ENCODE measurements at places on chromosomes 11 and 22.

GRCh38 chr11:134794192-134794591 lies 382.1 kb upstream of the B3GAT1 start:
- DNase-seq = no peak

DNA sequence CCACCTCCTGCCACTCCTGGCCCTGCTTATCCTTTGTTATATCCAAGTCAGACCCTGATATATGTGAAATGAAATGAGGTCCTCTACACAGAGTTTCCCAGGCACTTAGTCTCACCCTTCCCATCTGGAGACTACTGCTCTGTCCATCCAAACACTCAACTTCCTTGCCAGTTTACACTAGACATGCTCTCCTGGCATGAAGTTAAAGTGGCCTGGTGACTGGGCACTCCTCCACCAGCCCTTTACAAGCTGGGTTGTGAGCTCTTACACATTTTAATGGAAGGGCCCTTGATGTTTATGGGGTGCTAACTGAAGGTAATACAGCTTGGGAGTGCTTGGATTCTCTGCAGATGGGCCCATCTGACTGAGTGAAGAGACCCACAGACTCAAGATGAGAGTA lies 216.1 kb upstream of the NARS2 start:
- no peak for DNase-seq

- DNase-seq = peak; percentile 42
These were observed 8.8 kb upstream of the PLA2G3 start for GRCh38 chr22:31148953-31149627.

DNA sequence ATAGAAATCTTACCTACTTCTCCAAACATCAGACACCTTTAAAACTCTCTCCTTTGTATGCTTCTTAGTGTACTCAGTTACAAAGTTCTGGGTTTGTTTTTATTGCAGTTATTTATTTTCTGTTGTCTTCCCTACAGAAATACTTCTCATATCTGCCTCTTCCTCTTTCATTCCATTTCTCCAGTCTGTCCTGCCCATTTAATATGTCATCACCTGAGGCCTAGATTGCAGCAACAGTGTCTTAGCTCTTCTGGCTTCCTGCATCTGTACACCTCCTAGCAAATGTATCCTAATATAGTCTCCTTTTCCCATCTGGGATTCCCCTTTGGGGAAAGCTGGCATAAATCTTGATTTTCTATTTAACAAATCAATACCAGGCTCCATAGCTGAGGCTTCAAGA lies 34.9 kb upstream of the PCF11 start:
- DNase-seq = no peak

- DNase-seq = no peak
These were observed at the start of gene UPB1 for GRCh38 chr22:24494528-24495364. UPB1 (plus strand) TSS chr22:24495332; CDS start chr22:24495404, 72 bp downstream.

GRCh38 chr11:13463779-13464290 lies 813 bp upstream of the BTBD10 start:
- no peak for DNase-seq

DNA sequence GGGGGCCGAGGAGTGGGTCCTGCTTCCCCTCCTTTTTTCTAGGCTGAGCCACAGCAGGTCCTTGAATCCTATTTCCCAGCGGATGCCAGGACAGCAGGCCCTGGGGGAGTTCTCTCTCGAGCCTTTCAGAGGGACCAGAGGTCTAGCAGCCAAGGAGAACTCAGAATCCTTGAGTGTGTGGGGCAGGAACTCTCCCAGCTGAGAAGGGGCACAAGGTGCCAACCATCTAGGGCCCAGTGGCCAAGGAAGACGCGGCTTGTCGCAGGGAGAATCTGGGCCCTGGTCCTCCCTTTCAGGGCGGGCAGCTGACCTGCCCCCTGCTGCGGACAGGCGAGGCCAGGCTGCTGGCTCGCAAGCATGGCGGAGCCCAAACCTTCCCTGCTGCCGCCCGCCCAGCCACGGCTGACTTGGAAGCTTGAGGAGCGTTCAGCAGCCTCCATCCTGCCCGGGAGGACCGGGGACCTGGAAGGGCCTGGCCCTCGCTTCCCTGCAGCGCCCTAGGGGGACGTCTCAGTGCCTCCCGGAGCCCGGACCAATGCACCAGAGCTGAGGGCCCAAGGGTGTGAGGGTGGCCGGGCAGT lies 972 bp upstream of the TSSC4 start:
- DNase-seq = no peak

- DNase-seq = no peak
These were observed 9.5 kb downstream of the VPS37C start for GRCh38 chr11:61151545-61152252.

GRCh38 chr22:33081686-33082590 lies 23.8 kb upstream of the SYN3 start:
- no peak for DNase-seq

DNA sequence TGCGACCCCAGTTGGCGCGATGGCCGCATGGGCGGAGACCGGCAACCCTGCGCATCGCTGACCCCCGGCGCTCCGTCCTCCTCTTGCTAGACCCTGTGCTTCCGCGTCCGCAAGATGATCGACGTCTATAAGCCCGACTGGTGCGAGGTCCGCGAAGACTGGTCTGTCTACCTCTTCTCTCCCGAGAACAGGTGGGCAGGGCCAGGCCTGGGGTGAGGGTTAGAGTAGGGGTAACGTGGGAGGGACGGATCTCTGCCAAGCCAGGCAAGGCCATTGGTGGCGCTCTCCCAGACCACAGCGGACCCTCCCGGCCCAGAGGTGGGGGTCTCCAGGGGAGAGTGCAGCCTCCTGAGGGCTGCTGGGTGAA lies 92.1 kb downstream of the CACNA1I start:
- DNase-seq = no peak

- no peak for DNase-seq
These were observed 147.0 kb downstream of the CRYBB2 start for GRCh38 chr22:25366408-25366807.

DNA sequence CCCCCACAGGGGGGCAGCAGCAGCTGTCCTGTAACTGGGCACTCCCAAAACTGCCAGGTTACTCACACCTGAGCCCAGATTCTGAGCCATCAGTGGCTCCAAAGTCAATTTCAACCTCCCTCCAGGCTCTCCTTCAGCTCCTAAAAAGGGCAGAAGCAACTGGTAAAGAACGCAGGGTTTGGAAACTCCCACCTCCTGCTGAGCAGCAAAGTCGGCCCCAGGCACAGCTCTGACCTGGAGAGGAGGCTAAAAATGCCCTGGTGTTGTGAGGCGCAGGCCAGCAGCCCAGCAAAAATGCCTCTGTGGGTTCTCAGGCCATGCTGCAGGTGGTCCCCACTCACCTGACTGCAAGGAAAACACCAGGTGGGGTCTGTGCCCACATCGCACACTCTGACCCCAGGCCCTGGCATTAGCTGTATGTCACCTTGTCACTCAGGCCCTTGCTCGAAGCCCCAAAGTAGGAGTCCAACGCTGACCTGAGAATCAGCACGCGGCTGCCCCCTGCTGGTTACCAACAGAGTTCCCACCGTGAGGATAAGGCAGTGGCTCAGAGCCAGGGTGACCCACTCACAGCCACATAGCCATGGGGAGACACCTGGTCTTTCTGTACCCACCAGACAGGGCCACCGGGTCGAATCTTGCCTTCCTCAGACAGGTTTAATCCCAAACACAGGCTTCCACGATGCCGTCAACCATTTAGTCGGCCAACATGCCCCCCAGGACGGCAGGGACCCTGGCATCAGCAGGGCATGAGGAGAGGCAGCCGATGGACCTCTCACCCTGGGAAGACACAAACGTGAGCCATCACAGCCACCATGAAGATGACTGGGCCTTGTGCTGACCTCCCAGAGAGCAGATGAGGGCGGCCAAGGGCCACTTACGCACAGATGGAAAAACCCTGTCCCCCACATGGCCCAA lies 11.1 kb downstream of the POLR3H start:
- peak; percentile 73 for DNase-seq

DNA sequence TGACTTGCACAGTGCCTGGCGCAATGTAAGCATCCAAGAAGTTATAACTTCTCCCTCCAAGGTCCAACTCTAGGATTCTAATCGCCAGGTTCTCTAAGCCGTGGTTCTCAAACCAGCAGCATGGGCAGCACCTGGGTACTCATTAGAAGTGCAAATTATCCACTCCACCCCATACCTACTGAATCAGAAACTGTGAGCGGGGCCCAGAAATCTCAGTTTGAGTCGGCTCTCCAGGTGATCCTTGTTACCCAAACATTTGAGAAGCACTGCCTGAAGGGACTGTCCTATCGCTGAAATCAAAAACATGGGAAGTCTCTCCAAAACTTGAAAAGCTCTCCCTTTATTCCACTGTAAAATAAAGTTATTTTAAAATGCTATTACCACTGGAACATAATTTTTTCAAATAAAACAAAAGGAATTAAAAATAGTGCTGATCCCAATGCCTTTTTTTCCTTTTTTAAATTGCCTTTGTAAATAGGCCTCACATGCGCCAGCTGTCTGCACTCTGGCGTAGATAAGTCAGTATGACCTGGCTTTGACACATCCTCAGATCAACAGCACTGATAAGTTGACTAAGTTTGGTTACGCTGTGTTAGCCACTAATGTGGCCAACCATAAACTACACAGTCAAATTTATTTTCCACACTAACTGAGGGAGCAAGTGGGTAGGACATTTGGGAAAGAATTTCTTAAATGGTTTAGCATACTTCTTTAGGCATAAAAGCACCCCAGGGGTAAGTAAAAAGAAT lies 8.4 kb upstream of the CTR9 start:
- peak; percentile 46 for DNase-seq

DNA sequence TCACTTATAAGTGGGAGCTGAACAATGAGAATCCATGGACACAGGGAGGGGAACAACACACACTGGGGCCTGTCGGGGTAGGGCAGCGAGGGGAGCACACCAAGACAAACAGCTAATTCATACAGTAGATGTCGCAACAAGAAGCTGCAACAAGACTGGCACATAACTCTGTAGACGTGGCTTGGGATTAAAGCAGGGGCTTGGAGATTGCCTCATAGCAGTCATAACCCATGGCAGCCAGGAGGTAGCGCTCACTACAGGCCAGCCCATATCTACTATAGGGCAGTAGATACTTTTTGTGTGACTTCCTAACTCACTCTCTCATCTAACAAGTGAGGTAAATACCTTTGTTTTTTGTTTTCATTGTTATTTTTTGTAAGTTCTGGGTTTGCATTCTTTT lies 1.7 kb upstream of the OR9G4 start:
- no peak for DNase-seq

- no peak for DNase-seq
These were observed 188.3 kb upstream of the BLID start for GRCh38 chr11:122304306-122304705.

- no peak for DNase-seq
These were observed 3.7 kb downstream of the CST6 start for GRCh38 chr11:66015454-66015881.

GRCh38 chr22:39940757-39941305 lies 19.4 kb upstream of the TMA7B start:
- peak; percentile 69 for DNase-seq

GRCh38 chr11:21975242-21975641 lies 217.6 kb upstream of the ANO5 start:
- no peak for DNase-seq

GRCh38 chr11:116193321-116194131 lies 579.3 kb downstream of the BUD13 start:
- no peak for DNase-seq

GRCh38 chr11:28924004-28924403 lies 815.8 kb downstream of the METTL15 start:
- DNase-seq = no peak

DNA sequence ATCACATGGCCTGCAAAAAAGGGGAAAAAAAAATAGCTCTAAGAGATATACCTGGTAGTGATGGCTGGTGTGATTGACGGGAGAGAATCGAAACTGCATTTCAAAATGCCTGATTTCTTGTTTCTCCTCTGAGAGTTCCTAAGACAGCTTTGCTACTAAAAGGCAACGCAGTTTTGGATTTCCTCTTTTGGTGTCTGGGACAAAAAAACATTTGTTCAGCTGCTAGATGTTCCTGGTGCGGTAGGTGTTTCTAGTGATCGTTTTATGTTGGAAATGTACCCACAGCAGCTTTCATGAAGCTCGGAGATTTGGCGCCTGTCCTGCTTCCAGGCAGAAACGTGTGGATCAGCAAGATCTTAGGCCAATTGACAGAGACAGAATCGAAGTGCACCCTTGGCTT lies 18.1 kb downstream of the P2RX3 start:
- DNase-seq = no peak

- no peak for DNase-seq
These were observed 37.6 kb upstream of the UBASH3B start for GRCh38 chr11:122617926-122618325.

DNA sequence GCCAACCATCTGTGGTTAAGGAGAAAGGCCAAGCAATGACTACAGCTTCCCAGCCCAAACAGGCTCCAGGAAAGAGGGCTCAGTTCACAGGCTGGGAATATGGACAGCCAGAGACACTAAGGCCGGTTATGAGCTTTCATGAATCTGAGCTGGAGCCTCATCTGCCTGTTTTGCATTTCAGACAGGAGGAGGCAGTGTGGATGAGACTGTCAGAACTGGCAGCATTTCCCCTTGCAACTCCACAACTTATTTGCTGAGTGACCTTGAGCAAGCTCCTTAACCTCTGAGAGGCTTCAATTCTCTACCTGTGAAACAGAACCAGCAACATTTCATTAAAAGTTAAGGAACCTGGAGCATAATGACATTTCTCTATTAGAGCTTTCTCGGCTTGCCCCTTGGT lies 264.0 kb downstream of the ETS1 start:
- peak; percentile 74 for DNase-seq

DNA sequence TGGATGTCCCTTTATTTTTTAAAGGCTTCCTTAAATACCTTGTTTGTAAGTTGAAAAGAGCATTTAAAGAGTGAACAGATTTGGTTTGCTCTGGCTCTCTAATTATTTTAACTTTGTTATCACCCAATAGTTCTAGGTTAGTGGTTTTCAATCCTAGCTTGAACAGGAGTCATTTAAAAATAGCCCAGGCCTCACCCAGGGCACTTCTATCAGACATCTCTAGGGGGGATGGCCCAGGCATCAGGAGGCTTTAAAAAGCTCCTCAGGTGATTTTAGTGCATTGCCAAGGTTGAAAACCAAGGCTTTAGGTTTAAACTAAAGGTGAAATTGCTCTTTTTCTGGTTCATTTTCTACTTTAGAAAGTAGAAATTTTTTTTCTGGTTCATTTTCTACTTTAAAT lies 8.3 kb downstream of the CAT start:
- DNase-seq = no peak

DNA sequence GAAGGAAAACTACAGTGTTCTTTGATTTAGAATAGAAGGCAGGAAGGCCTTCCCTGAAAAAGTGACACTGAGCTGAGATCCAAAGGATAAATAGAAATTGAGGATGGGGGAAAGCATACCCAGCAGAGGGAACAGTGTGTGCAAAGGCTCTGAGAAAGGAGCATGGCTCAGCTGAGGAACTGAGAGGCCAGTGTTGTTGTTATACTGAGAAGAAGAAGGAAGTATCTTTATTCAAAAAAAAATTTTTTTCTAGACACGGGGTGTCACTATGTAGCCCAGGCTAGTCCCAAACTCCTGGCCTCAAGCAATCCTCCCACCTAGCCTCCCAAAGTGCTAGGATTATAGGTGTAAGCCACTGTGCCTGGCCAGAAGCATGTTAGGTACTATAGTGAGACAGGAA lies 3.5 kb upstream of the PIK3C2A start:
- DNase-seq = no peak

DNA sequence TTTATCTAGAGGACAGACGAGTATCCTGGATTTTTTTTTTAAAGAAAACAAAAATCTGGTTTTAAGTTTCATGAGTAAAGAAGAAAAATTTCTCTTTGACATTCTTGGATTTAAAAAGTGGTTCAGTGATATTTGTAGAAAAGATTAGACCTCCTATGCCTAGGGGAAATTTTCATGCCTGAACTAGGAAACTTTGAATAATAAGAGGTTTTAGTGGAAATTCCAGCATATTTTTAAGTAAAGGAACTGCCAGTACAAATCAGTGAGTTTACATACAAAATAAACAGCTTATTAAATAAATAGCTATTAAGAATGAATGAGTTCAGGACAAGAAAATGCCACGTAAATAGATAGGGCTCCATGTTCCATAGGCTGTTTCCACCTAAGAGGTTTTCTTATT lies 17.5 kb downstream of the JAM3 start:
- DNase-seq = no peak
